ENCODE measurements at places on chromosomes 6 and 20. TPM values are rescaled to one million over a fixed set of nuclear protein-coding genes. Genes with fewer than 3 reads are reported as not detected.

The MAK gene
- total RNA-seq = not detected

The PDSS2 gene
- total RNA-seq = 12.5 TPM

The CST2 gene
- total RNA-seq = not detected

The TPD52L2 gene
- total RNA-seq = 103 TPM

The RHAG gene
- not detected for total RNA-seq

The SYCP2L gene
- under 0.01 TPM for total RNA-seq

The LTV1 gene
- total RNA-seq = 17.6 TPM

The UBE2J1 gene
- 38.7 TPM for total RNA-seq

The GSTA3 gene
- not detected for total RNA-seq

The ADISSP gene
- total RNA-seq = 40.7 TPM

The TMEM151B gene
- total RNA-seq = not detected

The OXT gene
- 0.39 TPM for total RNA-seq

The TENT5A gene
- total RNA-seq = 30.1 TPM

The TSHZ2 gene
- total RNA-seq = 6.8 TPM

The SYCP2 gene
- total RNA-seq = 0.37 TPM

The ZNF311 gene
- 1.1 TPM for total RNA-seq

The LGSN gene
- not detected for total RNA-seq

The THBD gene
- total RNA-seq = 15.1 TPM

The PRIM2 gene
- 69.8 TPM for total RNA-seq

The IMPG1 gene
- total RNA-seq = not detected

The PRL gene
- not detected for total RNA-seq

The HSPA12B gene
- total RNA-seq = 0.98 TPM

The TGM3 gene
- total RNA-seq = not detected

The SUMO4 gene
- total RNA-seq = 1.8 TPM

The TNFRSF6B gene
- 8.2 TPM for total RNA-seq

The SLC12A5 gene
- total RNA-seq = not detected

The SPATA25 gene
- 1.4 TPM for total RNA-seq

The KHDC1 gene
- 2.6 TPM for total RNA-seq

The CD93 gene
- total RNA-seq = under 0.01 TPM

The TNF gene
- total RNA-seq = not detected

The WDR27 gene
- 22.4 TPM for total RNA-seq

The CPXM1 gene
- total RNA-seq = 2.2 TPM

The SPAG4 gene
- 6.5 TPM for total RNA-seq

The BPIFA1 gene
- total RNA-seq = not detected

The LIN28B gene
- not detected for total RNA-seq

The ASIP gene
- total RNA-seq = not detected

The PPP1R14C gene
- total RNA-seq = under 0.01 TPM

The AARS2 gene
- 9.2 TPM for total RNA-seq

The SNX9 gene
- total RNA-seq = 65.0 TPM

The TPX2 gene
- 99.1 TPM for total RNA-seq

The CST5 gene
- not detected for total RNA-seq

The OPN5 gene
- total RNA-seq = not detected

The STMND1 gene
- not detected for total RNA-seq

The EEF1A1 gene
- total RNA-seq = 18,533 TPM

The BHLHE23 gene
- not detected for total RNA-seq

The ELOVL2 gene
- total RNA-seq = 0.39 TPM

The CALHM4 gene
- total RNA-seq = not detected

The NCOA6 gene
- 7.7 TPM for total RNA-seq

The FYN gene
- 55.1 TPM for total RNA-seq

The MAP3K7 gene
- 27.2 TPM for total RNA-seq

Data from subcutaneous preadipocyte (primary cell).